ENCODE measurements at places on chromosomes 3 and 15.

GRCh38 chr3:138426211-138426610, 8.2 kb upstream of the ESYT3 start:
- DNase-seq, result no peak

GRCh38 chr3:134991472-134992010, 196.5 kb downstream of the EPHB1 start:
- no peak for DNase-seq

- no peak for DNase-seq
Measured at GRCh38 chr15:29792426-29793159, 29.7 kb downstream of the TJP1 start.

- DNase-seq, result no peak
Measured at GRCh38 chr15:50219820-50220219, 37.8 kb downstream of the SLC27A2 start.

DNA sequence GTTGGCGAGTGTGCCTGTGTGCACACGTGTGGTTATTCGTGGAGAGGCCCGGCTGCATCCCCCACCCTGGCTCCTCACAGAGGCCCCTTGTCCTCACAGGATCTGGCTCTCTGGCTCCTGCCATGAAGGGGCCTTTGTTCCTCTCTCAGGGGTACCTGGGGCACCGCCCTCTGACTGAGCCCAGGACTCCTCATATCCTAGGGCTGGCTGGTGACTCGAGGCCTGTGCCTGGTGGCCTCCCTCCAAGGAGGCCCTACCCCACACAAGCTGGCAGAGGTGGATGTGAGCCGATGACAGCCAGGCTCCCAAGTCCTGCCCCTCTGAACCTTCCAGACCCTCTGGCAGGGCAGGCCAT, 10.0 kb downstream of the PRKCD start:
- no peak for DNase-seq

- DNase-seq, result no peak
Measured at GRCh38 chr3:186193534-186194450, 84.9 kb upstream of the ETV5 start.

- no peak for DNase-seq
Measured at GRCh38 chr3:169818316-169818715, 5.6 kb upstream of the LRRC34 start.

DNA sequence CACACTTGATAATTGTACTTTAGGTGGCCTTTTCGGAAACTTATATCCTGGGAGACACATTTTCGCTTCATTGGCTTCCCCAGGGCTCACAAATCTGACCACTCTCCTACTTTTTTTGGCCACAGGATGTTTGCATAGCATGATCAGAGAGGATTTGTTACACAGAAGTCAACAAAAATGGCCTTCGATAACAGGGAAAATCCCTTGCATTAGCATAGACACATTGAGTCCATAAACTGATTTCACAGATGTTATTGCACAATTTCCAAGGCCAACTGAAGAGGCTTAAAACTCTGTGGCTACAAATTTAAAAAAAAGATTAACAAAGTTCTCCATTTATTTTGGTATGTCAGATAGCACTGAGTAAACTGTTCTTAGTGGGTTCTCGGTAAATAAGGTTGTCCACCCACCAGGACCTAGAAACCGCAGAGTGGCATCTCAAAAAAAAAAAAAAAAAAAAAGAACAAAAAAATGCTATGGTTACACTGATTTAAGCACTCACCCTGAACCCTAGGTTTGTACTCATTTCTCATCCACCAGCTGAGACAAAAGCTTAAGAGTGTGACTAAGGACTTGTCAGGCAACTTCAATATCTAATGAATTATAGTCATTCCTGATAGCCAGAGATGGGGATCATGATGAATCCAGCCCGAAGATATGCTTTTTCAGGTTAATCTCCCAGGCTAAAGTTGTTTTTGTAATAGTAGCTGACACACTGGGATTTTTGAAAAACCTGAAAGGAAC, 188.9 kb upstream of the SYNPR start:
- no peak for DNase-seq

GRCh38 chr3:98172621-98173020, 6.1 kb downstream of the OR5H15 start:
- no peak for DNase-seq

DNA sequence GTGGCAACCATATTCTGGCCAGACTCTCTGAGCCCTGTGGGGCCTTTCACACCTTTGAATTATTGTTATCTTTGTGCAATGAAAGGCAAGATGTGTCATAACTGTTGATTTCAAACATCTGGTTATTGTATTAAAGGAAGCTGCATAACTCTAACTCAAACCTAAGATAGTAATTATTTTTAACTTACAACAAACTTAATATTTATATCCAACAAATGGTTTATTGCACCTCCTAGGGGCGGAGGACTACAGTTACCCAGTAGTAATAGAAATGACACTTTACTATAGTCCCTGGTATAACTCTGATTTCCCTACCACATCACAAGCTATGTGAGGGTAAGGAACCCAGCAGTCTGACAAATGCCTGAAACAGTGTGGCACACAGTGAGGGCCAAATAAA, 363.9 kb upstream of the SUCLG2 start:
- no peak for DNase-seq

DNA sequence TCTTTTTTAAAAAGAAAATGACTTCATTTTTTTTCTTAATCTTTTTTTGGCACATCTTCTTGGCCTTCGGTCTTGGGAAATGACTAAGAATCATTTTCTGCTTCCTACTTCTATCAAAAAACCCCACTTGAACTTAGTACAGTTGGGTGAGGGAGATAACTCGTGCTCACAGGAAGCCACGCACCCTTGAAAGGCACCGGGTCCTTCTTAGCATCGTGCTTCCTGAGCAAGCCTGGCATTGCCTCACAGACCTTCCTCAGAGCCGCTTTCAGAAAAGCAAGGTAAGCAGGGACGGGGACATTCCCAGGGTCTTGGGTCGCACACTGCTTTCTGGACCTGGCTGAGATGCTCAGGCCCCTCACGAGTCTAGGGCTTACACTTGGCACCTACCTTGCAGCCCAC, at the start of gene CCR4:
Gene CCR4, plus strand, starts transcription at position 235 of the 402 bp plus-strand sequence. CDS start 1,779 bp downstream, outside the sequence.
- DNase-seq, result peak; percentile 25

- no peak for DNase-seq
Measured at GRCh38 chr3:82001276-82001923, 240.0 kb upstream of the GBE1 start.

- no peak for DNase-seq
Measured at GRCh38 chr3:14852058-14852594, 33.4 kb downstream of the FGD5 start.

GRCh38 chr3:46987319-46987742, 7.9 kb downstream of the NBEAL2 start:
- no peak for DNase-seq

DNA sequence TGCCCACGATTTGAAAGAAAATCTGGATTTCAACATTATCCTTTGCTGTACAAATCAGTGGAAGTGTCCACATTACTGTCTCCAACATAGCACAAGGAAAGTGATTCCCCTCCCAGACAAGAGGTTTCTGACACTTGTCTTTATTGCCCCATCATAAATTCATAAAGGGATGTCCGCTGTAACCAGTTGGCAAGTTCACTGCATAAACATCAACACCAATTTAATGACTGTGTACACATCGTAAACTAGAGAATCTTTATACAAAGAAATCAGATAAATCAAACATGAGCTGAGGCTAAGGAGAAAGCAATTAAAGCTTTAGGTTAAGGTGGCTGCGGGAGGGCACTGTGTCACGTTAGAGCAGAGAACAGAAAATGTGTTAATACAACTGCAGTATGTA, 129.8 kb downstream of the MEIS2 start:
- DNase-seq, result no peak

DNA sequence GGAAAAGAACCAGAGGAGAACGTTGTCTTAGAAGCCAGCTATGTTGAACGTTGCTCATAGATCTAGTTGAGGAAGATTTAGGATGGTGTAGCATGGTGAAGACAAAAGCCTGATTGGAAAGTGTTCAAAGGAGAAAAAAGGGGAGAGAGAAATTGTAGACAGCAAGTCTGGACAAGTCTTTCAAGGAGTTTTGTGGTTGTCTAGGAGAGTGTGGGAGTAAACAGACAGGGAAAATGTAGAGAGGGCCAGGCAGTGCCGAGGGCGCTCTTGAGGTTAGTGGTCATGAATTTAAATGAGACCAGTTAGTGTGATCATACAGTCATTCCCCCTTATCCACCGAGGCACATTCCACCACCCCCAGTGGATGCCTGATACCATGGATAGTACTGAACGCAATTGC, 167.5 kb upstream of the IL12A start:
- DNase-seq, result no peak

DNA sequence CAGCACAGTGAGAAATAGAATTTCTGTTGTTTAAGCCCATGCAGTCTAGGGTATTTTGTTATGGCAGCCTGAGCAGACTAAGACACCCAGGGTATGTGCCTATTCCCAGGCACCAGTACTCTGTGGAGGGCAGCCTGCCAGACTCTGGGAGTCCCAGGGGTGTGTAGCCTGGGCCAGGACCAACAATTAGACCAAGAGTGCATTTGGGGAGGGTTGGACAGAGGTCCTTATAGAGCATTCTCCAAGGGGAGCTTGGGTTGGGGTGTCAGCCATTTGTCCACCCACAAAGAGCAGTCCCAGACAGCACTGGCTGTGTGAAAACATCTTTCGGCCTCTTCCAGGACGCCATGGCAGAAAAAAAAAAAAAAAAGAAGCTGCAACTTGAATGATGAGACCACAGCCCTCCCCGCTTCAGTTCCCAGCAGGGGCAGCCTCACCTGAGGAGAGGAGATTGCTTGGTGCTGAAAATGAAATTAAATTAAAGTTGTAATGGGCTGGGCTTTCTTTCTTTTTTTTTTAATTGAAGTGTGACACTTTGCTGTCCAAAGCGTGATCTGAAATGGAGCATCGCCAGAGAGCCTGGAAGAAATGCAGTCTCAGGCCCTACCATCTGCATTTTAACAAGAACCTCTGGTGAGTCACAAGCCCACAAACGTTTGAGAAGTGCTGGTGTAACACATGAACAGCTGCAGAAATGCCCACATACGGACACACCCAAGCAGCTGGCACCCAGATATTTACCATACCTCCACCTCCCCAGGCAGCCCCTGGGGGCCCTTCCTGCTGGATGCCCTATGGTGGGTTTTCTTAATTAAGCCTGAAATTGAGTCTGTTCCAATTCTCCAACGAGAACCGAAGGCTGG, 21.3 kb upstream of the CAV3 start:
- DNase-seq, result no peak

DNA sequence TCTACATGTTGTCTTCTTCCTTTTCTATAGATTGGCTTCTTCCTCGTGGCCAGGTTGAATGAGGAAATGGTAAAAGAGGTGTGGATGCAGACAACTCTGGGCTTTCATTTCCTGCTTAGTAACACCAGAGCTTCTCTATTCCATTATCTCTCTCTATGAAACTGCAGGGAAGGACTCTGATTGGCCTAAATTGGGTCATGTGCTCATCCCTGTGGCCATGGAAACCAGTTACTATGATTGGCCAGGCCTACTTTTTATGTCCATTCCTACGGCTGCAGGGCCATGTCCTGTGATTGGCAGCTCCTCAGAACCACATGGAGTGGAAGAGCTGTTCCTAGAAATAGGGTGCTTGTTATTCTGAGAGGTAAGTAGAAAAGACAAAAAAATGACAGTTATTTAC, 486.9 kb upstream of the ADAMTS9 start:
- no peak for DNase-seq

- DNase-seq, result no peak
Measured at GRCh38 chr15:66587749-66588148, 22.0 kb upstream of the LCTL start.

GRCh38 chr3:17726313-17726712, 16.1 kb downstream of the TBC1D5 start:
- no peak for DNase-seq

DNA sequence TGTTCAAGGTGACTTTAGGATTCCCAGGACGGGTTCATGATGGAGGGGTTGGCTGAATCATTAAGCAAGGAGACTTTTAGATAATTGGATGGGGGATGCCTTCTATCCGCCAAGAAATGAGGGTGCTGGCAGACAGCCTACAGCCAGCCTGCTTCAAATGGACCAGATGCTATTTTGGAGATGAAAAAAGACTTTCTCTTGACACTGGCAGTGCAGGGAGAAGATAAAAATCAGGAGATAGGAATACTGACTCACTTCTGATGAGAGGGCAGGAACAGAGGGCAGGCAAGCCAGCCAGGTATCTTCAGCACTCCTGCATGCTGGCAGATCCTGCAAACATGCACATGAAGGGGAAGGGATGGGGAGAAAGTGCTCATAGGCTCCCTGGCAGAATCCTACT, 7.7 kb upstream of the SYN2 start:
- no peak for DNase-seq

GRCh38 chr3:52147804-52148203, 6.4 kb downstream of the POC1A start:
- no peak for DNase-seq

- no peak for DNase-seq
Measured at GRCh38 chr3:77655396-77655795, 615.5 kb downstream of the ROBO2 start.

DNA sequence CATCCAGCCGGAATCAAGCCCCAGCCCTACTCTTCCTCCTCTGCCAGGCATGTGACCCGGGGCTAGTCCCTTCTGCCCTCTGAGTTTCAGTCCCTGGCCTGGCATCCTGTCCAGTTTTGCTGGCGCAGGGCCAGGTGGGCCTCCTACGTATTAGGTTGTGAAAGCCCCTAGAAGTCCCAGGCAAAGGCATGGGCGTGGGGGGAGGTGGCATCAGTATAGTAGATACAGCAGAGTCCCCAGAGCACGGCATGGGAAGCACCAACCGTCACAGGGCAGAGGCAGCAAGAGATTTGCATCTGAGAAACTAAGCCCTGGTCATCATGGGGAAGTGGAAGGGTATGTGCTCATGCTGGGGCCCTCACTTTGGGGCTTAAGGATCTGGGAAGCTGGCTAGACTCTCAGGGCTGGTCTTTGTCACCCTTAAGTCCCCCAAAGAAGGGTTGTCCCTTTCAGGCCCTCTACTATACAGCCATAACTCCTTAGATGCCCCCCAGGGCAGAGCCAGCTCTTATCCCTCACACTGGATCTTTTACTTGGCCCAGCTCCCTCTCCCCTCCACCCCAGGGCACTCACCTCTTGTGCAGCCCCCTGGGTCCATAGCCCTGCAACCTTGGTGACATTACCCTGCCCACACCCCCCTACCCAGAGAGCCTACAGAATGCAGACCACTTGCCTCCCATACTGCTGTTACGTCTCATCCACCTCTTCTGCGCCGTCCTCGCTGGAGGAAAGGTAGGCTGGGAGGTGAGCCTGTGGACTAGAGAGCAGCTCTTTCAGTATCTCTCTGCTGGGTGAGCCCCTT, 11.3 kb downstream of the NBEAL2 start:
- DNase-seq, result no peak

Data from stimulated activated CD4-positive, alpha-beta T cell treated with anti-CD3 and anti-CD28 coated beads, TNF-alpha, amount 100 ng/mL, for 1 hour (primary cell).